Uterine smooth muscle cell (primary cell): ENCODE measurements at places on chromosomes 11 and 22. TPM values are rescaled to one million over a fixed set of nuclear protein-coding genes. Genes with fewer than 3 reads are reported as not detected.

Gene OR5D18
- total RNA-seq, result not detected in 2 replicates

Gene OR51G1
- total RNA-seq, result not detected in 2 replicates

Gene KCNE3
- 0.22 and 5.2 TPM in 2 replicates for total RNA-seq

Gene NOX4
- total RNA-seq, result 4.0 and 6.7 TPM in 2 replicates

Gene NRIP3
- 37.9 and 90.8 TPM in 2 replicates for total RNA-seq

Gene PYGM
- 0.33 and 0.87 TPM in 2 replicates for total RNA-seq

Gene CDHR5
- not detected in 2 replicates for total RNA-seq

Gene GPHA2
- not detected in 2 replicates for total RNA-seq

Gene NXPE1
- total RNA-seq, result not detected in 2 replicates

Gene ATXN10
- 170 and 183 TPM in 2 replicates for total RNA-seq

Gene RASGRP2
- 0.33 and 1.2 TPM in 2 replicates for total RNA-seq

Gene SC5D
- total RNA-seq, result 62.6 and 77.1 TPM in 2 replicates

Gene GRAP2
- not detected in 2 replicates for total RNA-seq
